ENCODE measurements at places on chromosomes 6 and 20.

DNA sequence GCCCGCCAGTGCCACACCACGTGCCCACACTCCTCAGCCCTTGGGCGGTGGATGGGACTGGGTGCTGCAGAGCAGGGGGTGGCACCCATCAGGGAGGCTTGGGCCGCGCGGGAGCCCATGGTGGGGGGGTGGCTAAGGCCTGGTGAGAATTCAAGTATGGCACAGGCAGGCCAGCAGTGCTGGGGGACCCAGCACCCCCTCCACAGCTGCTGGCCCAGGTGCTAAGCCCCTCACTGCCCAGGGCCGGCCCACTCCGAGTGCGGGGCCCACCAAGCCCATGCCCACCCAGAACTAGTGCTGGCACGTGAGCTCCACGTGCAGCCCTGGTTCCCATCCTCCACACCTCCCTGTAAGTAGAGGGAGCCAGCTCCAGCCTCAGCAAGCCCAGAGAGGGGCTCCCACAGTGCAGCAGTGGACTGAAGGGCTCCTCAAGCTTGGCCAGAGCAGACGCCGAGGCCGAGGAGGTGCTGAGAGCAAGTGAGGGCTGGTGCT lies 1091.1 kb upstream of the GJE1 start:
- no peak for DNase-seq

GRCh38 chr6:125793280-125793679 lies 2.5 kb downstream of the NCOA7 start:
- DNase-seq = peak; percentile 53

DNA sequence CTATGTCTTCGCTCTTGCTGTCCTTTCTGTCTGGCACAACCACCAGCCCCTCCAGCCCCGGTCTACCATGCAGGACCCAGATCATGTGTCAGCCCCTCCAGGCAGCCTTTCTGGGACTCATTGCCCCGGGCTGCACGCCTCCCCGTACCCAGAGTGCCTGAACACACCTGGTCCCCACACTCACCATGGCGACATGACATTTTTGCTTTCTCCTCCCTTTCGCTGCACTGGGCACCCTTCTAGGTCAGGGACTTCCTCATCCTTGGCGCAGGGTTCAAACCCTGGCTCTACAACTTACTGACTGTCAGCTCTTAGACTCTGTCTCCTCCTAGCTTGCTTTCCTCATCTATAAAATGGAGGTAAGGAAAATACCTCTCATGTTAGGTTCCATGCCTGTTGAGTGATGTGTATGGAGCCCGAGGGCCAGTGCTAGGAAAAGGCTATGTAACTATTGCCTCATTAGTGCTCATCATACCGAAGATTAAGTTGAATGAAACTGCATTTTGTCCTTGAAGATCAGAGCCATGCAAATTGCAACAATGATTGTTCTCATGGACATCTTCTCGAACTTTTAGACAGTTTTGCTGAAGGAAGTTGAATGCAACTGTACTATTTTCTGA lies 49.7 kb upstream of the TIAM2 start:
- no peak for DNase-seq

DNA sequence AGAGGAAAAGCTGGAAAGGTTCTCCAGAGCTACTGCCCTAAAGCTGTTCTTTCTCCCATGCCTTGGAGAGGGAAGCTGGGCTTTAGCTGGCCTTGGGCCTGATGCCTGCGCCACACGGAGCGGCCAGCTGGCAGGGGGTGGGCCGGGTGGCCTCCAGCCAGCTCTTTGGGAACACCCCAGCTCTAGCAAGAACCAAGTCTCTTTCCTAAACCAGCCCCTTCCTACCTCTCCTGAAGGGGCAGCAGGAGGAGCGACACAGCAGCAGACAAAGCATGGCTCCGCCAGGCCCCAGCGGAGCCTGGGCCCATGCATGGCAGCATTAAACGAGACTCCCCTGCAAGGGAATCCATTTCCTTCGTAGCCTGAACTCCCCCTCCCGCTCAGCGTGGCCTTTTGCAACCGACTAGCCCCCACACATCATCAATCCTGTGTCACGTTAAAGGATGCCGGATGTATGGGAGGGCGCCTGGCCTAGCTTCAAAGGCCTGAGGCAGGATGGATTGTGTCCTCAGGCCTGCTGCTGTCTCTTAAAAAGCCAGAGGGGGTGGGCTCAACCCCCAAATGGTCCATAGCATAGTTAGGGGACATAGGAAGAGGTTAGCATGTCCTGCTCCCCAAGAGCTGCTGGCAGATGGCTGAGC lies 14.0 kb downstream of the MRPS18A start:
- no peak for DNase-seq

DNA sequence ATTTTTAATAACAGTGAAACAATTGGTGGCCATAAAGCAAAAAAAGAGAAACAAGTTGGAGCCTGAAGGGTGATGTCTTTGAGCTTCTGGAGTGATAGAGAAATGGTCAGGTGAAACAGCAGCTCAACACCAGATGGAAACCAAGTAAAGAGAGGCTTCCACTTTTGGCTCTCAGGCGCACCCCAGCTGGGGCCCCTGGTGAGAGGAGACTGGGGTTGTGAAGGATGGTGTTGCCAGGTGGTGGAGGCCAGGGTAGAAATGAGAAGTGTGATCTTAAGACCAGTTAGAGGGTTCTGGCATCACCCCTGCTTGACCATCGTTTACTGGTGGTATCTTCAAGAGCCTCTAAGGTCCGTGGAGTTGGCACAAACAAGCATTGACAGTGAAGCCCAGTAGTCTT lies 126.0 kb upstream of the AKIRIN2 start:
- no peak for DNase-seq

GRCh38 chr20:37522260-37523011 lies 1.4 kb downstream of the NNAT start:
- no peak for DNase-seq

GRCh38 chr6:29946223-29947076 lies 4.1 kb downstream of the HLA-A start:
- DNase-seq = no peak

DNA sequence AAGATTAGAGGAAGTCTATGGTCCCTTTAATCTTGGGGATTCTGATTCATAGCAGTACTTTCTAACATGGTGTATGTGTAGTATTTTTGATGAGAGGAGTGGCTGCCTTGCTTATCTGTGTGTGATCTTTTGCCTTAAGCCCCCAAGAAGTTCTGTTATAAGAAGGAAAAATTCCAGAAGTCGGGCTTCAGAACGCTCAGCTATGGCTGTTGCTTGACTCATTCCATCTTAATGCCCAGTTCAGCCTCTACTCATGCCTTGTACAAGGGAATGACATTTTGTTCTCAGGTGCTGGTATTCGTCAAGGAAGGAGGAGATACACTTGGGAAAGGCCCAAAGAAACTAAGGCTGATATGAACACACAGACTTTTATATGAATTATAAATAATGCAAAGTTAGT lies 713.0 kb upstream of the MARCKS start:
- no peak for DNase-seq

- peak; percentile 95 for DNase-seq
Observed at GRCh38 chr6:291697-292505, at the start of gene DUSP22. Gene DUSP22, plus strand, starts transcription at chr6:292487. Its CDS starts 53 bp downstream, at chr6:292540.

DNA sequence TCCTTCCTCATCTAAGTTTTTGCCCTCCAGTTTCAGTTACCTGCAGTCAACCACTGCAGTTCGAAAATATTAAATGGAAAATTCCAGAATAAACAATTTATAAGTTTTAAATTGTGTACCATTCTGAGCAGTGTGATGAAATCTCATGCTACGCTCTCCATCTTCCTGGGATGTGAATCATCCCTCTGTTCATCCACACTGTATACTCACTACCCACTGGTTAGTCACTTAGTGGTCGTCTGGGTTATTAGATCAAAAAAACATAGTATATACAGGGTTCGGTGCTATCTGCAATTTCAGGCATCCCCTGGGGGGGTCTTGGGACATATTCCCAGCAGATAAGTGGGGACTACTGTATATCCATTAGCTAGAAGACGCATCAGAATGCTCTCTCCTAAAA lies 151.9 kb upstream of the SLC22A16 start:
- peak; percentile 53 for DNase-seq

- no peak for DNase-seq
Observed at GRCh38 chr6:111866857-111867256, 6.4 kb downstream of the FYN start.

DNA sequence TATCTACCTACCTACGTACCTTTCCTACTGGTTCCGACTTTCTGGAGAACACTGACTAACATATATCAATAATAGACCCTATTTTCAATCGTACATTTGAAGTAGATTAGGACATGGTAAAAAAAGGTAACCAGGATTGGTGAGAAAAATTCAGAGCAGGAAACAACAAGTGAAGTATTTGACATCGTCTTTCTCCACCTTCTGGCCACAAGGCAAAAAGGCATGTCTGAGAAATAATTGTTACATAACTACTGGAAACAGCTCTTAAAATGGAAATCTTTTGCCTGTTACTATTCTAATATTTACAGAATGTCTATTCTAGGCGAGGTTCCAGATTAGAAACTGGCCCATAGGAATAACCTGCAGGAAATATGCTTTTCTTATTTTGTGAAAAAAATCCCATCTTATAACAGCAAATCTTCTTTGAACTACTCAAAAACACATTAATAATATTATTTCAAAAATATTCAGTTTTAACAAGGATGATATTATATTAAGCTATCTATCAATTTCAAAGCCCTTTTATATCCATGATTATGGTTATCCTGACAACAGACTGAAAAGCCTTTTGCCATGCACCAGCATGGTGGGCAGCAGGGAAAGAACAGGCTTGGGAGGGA lies 80.8 kb downstream of the RCAN2 start:
- DNase-seq = peak; percentile 69

DNA sequence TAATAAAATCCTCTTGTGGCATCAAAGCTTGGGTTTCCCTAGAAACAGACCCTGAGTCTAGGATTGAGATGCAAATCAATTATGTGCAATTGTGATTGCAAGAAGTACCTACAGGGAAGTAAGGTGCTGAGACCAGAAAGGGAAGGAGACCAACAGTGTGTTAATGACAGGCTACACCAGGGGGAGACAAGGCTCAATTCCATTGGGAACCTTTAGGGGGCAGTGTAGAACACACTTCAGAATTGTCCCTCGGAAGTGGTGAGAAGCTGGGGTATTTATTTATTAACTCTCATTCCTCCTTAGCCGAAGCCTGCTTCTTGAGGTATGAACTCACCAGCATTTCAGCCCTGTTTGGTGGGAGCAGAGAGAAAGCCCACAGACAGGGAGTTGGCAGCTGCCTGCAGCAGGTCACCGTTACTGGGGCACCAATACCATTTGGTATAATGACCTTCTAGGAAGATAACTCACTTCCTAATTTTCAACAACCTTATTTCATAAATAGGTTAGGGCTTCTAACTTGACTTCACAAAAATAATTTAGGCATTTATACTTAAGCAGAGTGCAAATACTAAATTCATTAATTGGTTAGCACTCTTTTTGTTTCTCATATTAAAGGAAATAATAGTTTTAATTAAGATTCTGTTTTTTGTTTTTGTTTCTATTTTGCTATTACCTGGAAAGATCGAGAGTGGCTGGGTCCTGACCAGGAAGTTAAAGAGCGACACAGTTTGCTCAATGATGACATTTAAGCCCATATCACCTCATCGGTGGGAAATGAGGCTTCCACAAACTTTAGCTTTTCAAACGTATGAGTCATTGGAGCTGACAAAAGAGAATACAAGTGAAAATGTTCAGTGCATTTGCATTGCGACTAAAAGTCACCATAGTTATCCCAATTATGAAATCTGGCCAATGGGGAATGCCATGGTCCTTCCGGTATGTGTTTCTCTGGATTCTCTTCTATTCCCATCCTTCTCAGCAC lies 94.8 kb downstream of the BTBD3 start:
- DNase-seq = peak; percentile 27

DNA sequence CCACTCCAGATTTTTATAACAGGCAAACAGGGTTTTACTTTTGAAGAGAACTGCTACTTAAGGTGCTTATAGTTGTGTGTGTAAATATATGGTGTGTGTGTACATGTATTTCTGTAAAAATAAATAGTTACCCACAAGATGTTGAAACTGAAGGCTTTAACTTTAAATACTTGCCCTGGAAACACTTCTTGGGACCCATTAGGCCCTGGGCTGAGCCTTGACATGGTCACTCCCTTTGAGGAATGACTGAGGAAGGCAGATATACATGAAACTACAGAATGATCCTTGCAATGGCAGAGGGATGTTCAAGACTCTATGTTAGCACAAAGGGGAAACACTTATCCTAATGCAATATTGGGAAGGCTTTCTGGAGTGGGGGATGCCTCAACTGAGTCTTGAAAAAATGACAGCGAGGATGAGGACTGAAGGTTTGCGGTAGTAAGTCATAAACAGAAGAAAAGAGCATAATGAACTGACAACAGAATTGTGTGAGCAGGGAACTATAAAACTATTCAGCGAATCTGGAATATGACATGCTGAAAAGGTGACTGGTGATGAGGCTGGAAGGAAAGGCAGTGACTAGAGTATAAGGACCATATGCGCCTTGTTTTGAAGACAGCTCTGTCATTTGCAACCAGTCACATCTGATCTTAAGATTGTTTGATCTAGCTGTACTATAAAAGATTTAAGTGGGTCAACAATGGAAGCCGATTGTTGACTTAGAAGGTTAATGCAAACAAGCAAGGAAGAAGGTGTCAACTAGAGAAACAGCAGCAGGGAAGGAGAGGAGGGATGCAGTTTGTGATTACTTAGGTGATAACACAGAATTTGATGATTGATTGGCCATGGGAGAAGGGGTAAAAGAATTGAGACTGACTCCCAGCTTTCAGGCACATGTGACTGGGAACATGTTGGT lies 64.4 kb upstream of the COL21A1 start:
- DNase-seq = no peak

DNA sequence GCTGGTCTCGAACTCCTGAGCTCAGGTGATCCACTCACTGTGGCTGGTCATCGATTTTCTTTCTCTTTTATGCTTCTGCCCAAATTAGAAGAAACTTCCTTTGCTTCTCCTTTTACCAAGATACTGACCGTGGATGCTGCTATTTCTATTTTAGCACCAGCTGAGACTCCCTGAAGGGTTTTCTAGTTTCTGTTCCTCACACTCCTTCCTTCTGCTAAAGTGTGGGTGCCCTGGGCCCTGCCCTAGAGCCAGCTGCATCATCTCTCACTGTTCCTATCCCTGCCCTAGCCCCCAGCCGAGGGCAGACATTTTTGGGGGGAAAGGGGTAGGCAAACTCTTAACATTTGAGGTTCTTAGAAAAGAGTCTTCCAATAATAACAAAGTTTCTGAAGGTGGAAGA lies 6.3 kb downstream of the SMOC2 start:
- no peak for DNase-seq

DNA sequence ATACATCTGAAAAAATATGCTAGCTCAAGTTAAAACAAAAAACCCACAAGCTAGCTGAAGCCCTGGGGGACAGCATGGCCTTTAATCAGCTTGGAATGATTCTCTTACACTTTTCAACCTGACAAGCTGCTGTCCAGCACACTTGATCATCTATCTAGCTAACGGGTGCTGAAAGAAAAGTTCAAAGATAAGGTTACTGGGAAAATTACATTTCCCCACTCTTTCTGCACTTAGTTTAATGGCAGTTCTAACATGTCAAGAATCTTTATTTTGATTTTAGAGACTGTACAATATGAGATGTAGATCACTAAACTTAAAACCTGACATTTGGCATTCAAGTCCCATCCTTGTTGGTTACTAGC lies 53.4 kb downstream of the STK4 start:
- no peak for DNase-seq

GRCh38 chr6:32968867-32969684 lies 682 bp downstream of the BRD2 start:
- peak; percentile 86 for DNase-seq

GRCh38 chr20:3786126-3786484 lies 435 bp downstream of the CENPB start:
- peak; percentile 75 for DNase-seq

GRCh38 chr6:105596284-105596755 lies 193.4 kb upstream of the PREP start:
- DNase-seq = peak; percentile 90
